Stimulated activated CD8-positive, alpha-beta memory T cell treated with anti-CD3 and anti-CD28 coated beads, Interleukin-4, amount 100 ng/mL, for 48 hours (primary cell): ENCODE measurements at places on chromosomes 11 and 22.

- DNase-seq = no peak
Measured at GRCh38 chr11:82680252-82680651, 53.4 kb downstream of the FAM181B start.

DNA sequence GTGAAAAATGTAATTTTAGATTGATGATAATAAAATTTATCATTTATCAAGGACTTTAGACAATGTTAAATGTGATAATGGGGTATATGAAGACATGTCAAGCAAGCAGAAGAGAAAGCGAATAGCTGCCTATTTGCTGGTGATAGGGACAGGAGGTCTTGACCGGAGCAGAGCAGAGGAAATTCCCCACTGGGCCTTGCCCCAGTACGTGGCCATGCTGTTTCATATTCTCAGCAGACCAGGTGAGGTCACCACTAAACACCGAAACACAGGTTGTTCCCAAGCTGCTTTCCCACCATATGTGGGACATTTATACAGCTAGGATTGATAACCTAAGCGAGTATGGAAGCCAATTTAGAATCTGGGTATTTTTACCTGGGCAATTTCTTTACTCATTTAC is 1629.6 kb downstream of the FAM181B start:
- DNase-seq = no peak

GRCh38 chr11:36333897-36334296 is 37.8 kb downstream of the PRR5L start:
- no peak for DNase-seq

DNA sequence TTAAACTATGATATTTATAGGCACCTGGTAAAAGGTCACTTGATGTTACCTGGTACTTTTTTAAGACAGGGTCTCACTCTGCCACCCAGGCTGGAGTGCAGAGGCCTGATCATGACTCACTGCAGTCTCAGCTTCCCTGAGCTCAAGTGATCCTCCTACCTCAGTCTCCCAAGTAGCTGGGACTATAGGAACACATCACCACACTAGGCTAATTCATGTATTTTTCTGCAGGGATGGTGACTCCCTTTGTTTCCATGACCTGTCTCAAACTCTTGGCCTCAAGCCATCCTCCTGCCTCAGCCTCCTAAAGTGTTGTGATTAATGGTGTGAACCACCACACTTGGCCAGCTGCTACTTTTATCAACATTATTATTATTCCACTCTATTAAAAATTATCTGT is 47.6 kb downstream of the OR4C45 start:
- DNase-seq = no peak

DNA sequence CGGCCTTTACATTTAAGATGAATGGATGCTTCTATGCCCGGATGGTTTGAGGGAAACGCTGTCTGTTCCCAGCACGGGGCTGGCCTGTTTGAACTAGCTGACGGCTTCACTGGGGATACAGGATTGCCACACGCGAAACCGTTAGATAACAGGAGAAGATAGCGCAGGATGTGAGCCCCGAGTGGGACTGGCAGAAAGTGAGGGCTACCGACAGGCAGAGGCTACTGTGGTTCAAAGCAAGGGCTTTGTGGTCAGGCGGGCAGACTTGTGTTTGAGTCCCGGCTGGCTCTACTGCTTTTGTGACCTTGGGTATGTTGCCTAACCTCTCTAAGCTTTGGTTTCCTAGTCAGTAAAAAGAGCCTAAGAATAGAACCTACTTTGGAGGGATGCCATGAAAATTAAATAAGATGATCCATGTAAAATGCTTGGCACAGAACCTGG is 2.8 kb upstream of the OAF start:
- DNase-seq = no peak

DNA sequence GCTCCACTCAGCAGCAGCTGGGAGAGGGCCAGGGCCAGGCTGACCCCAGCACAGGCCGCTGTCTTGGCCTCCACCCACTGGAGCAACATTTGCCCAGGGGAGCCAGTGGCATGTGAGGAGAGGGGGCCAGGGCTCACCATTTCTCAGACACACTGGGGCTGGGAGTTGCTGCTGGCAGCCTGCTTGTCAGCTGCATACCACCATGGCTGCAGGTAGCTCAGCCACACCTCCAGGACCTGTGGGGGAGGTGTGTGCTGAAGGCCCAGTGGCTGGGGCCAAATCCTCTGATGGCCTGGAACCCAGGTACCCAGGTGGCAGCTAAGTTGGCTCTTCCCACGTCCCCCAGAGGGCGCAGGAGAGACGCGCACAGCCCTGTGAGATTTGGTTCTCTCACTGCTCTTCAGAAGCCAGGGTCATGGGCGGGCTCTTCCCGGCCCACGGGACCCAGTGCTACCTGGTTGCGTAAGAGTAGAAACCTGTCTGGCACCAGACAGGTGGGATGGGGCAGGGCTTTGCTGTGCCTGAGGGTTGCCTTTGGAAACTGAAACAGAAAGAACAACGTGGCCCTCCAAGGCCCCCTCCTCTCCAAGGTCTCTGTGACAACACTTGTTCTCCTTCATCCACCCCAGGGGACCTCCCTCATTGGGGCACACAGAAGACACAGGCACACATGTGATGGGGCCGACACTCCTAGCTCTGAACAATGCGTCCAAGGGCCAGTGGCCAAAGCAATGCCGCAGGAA is 98.8 kb downstream of the MED15 start:
- peak; percentile 80 for DNase-seq

DNA sequence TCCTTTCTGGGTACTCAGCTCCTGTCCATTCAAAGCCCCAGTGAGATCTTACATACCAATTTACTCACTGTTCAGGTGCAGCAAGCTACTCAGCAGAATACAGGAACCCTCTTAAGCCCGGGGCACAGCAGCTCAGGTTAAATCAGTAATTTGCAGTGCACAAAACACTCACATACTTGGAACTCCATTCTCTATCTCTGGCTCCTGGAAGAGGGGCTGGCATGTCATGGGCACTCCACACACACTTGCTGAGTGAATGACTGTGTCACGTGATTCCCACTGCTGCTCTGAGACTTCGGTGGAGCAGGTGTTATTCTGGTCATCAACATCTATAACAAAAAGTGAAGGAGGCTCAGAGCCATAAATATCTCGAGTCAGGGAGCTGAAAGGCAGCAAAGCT is 157.3 kb upstream of the BDNF start:
- no peak for DNase-seq

DNA sequence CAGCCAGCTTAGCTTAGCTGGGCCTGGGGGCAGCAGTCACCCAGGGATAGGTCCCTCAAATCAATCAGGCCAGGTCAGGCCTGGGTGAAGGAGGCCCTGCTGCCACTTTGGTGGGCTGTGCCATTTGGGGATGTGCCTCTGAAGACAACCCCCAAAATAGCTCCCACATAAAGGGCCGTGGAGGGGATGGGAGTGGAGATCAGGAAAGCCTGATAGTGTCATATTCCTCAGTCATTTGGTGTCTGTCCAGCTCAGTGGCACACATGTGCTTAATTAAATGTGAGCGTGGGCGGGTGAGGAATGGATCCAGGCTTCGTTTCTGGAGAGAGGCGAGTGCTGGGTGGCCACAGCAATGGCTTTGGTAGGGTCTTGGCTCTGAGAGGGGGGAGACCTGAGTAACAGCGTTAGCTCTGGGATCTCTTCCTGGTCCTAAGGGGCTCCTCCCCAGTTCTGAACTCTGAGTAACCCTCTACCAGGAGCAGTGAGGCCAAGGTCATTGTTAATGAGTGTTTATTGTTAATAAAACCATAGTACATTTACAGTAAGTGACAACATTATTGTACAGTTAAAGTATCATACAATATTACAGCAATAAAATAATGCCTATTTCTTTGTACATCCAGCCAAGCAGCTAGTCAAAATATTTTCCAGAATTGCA is 45.2 kb downstream of the NAT10 start:
- no peak for DNase-seq

DNA sequence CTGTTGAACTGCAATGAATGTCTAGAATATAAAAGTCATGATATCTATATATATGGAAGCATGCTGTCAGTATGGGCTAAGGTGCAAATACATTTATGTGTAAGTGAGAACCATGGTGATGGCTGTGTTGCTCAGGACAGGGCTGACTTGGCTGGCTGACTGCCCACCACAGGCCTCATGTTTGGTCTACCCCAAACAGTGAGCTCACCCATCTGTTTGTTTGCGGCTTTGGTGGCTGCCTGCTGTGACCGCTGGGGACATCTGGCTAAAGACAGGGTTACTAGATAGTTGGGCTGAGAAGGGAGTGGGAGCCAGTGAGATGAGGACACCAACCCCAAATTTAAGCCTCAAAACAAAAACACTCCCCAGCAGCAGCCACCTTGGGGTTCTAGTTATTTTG is 6.3 kb downstream of the CD44 start:
- DNase-seq = peak; percentile 75

DNA sequence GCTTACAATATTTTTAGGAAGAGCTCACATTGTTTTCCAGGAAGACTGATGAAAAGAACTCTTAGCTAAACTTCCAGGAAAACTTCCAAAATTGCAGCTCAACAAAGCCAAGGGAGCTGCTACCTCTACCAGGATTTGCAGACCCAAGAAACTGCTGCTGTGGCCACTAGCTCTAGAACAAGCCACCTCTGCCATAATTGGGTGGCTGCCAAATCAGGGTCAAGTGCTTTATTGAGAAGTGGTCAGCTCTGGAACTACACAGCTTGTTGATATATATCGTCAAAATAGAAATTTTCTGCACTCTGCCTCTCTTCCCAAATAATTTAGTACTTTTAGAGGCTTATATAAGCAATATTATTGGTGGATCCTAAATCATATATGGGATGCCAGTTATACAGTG is 371.8 kb upstream of the CHORDC1 start:
- DNase-seq = no peak

- DNase-seq = no peak
Measured at GRCh38 chr11:124301548-124301947, 12.2 kb downstream of the OR8D1 start.

- DNase-seq = no peak
Measured at GRCh38 chr11:134883484-134883883, 471.4 kb upstream of the B3GAT1 start.

DNA sequence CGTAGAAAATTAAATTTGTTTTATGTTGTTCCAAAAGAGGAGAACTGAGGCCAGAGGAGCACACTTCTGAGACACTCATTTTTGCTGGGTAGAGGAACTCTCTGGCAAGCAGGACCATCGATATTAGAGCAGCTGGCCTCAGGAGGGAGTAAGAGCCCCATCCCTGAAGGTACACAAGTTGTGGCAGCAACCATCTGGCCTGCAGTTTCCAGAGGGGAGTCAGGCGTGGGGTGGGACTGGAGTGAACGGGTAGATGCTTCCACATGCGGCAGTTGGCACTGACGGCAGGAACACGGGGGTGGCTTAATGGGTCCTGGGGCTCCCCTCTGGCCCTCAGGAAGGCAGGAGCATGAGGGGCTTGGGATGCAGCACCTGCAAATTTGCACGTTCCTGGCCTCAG is 13.2 kb upstream of the SSTR3 start:
- no peak for DNase-seq

- DNase-seq = no peak
Measured at GRCh38 chr11:77127920-77128691, at the start of gene MYO7A. Gene MYO7A (plus strand): TSS chr11:77128246. CDS start chr11:77130635, 2,389 bp downstream.

- DNase-seq = no peak
Measured at GRCh38 chr22:37747080-37747714, 50.3 kb downstream of the TRIOBP start.

GRCh38 chr11:70477176-70477575 is 78.8 kb downstream of the CTTN start:
- DNase-seq = no peak

DNA sequence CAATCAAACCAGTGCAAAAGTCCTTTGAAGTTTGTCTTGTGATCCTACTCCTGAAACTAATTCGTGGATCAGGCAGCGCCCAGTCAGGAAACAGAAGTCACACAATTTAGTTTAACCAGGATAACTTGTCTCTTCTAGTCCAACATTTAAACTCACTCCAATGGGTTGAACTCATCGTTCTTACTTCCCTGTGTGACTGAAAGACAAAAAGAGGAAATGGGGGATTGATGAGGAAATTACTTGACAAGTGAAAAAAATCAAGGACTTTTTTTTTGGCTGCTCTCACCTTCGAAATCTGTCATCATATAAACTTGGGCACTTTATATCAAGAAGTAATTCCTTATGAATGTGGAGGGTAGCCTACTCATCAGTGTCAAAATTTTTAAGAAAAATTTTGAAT is 78.4 kb downstream of the HSD17B12 start:
- no peak for DNase-seq

- DNase-seq = peak; percentile 47
Measured at GRCh38 chr11:73152861-73153483, 10.9 kb upstream of the FCHSD2 start.

GRCh38 chr11:123469089-123469488 is 39.0 kb downstream of the GRAMD1B start:
- no peak for DNase-seq
